AML-193 (cell line): ENCODE measurements at places on chromosomes 2 and 18.

DNA sequence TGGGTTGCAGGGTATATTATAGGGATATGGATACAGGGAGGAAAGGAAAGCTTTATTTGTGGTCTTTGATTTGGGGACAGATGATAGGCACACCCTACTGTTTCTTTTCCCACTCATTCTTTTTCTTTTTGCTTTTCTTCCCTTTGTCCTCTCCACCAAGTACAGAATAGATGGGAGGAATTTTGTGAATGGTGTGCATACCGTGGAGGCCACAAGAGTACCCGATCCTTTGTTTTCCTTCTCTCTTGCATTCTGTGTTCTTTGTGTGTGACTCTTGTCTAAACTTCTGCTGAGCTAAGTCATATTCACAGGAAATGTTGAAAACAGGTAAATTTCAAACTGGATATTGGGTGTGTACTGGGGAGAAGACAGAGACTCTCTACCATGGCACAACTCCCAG is 321.4 kb upstream of the SLC8A1 start:
- DNase-seq: no peak

DNA sequence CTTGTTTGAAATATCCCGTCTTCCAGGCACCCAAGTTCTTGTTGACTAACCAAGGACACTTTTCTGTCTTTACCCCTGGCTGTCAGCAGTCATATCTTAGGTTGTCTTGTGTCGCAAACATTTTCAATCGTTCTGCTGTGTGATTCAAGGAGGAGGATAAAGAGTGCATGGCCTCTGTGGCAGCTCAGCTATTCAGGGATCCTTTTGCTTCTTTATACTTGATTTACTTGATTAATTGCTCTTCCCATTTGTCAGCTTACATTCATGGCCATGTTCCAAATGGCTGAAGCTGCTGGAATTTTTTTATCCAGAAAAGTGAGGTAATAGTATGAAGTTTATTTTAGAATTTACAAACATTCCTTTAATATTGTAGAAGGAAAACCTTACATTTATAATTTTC is 97.3 kb upstream of the FZD5 start:
- no peak for DNase-seq

DNA sequence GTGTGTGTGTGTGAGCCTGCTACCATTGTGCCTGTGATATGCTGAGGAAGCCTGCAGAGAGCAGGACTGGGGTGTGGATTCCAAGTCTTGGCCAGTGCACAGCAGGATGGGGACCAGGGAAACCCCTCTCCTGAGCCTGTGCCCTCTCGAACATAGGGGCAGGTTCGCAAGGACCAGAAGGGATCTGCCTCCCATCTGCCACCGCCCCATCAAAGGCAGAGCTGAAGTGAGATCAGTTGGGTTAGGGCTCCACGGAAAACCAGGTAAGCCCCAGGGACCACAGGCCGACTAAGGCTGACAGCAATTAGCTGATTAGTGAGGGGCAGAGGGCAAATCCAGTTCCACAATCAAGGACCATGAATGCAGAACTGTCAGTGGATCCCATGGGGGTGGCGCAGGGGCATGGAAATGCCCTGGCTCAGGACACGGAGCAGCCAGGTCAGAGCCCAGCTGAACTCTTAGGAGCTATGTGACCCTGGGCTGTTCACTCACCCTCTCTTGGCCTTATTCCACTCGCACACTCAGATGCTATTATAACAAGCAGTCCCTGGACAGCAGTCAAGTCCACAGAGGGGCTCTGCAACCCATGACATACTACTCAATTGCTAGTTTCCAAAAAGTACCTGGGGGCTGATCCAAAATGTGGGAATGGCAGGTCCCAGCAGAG is 84.2 kb upstream of the ID2 start:
- no peak for DNase-seq

- DNase-seq: no peak
Observed at GRCh38 chr2:39091063-39091462, 29.8 kb downstream of the SOS1 start.

DNA sequence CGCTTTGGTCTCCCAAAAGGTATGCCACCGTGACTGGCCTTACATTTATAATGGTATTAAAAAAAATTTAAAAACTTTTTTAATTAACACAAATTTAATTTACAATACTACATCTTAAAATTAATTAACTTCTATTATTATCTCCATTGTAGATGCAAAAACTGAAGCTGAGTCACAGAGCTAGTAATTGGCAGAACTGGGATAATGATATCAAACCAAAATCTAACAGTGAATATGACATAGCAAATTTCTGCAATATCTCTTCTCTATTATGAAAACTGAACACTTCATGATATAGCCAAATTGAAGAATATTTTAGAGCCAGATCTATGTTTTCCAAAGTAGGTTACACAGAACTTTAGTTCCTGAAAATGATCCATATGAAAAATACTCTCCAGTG is 66.4 kb upstream of the CHAC2 start:
- no peak for DNase-seq

- DNase-seq: no peak
Observed at GRCh38 chr18:13320096-13320495, 101.5 kb downstream of the LDLRAD4 start.

DNA sequence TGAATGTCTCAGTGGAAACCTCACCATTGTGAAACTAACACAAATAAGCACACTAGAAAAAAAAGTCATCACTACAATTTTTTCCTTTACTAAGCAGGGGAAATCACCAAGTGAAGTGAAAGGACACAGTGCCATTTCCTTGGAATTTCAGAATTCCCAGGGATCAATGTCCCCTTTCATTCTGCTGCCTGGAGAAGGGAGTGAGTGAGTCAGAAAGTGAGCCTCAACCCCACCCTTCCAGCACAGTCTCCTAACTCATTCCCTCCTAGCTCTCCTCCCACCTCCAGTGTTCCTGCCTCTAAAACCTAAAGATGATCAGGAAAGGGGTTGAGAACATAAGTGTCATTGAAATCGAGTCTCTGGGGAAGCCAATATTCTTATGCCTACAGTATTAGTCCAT is 608.5 kb downstream of the RNF144A start:
- no peak for DNase-seq

- DNase-seq: no peak
Observed at GRCh38 chr18:9429662-9429993, 45.7 kb upstream of the RALBP1 start.

DNA sequence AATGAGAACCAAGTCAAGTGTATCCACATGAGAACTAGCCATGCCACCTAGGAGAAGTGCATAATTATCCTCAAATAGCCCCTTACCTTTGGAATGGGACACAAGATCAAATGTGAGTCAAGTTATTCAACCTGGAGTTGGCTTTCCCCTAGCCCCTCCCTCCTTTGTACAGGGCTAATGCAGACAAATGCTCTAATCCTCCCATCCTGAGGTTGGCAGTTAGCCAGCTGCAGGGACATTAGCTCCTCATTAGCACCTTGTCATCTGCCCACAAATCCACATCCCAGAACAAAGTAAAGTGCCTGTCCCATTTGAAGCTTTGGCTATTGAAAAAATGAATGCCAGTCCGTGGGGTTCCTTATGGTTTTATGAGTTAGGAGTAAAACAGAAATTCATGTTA is 294.1 kb upstream of the FANCL start:
- no peak for DNase-seq

DNA sequence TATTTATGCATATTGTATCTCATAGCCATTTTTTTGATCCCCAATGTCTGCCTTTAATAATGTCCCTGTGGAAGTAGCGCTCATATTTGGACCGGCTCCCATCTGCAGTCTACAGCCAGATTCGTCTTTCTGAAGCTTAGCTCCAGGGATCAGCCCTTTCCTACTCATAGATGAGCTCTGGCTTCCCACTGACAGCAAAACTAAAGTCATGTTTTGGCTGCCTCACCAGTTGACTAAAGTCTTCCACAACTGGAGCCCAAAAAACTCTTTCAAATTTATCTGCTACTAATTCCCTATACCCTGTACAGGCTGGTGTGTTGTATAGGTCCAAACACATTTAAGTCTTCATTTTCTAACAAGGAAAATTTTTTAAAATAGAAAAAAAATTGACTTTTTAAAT is 294.2 kb upstream of the HNMT start:
- no peak for DNase-seq

DNA sequence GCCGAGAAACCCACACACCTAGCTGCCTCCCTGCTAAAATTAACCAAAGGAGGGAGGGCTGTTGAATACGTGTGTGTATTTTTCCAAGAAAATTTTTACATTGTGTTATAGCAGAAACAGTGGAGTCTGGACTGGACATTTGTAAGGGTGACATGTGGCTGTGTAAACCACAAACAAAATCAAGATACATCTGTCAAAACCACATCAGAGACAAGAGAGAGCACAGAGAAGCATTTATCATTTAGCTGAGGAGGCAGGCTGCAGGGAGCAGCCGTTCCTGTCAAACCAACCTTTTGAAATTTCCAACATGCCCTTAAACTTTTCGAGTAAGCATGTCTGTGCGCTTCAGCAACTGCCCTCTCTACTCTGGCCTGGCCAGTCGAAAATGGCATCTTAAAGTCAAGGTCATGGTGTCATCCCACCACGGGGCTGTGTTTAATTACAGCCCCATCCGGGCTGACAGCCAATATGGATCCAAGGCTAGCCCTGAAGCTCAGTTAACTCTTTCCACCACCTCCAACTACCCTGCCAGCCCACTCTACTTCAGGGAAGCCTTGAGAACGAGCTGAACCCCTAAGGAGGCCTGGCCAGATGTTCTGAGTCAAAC is 8.4 kb downstream of the BCL11A start:
- no peak for DNase-seq

DNA sequence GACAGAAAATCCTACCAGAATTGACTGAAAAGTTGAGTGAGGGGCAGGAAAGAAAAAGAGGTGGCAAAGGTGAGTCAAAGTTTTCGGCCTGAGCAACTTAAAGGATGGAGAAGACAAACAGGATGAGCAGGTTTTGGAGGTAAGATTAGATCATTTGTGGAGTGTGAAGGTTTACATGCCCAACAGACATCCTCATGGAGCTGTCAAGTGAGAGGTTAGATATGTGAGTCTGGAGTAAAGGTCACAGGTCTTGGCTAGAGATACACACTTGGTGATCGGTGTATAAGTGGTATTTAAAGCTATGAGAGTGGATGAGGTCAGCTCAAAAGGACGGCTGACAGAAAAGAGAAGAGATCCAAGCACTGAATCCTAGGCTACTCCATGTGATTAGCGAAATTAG is 11.1 kb upstream of the MYL12A start:
- DNase-seq: no peak

DNA sequence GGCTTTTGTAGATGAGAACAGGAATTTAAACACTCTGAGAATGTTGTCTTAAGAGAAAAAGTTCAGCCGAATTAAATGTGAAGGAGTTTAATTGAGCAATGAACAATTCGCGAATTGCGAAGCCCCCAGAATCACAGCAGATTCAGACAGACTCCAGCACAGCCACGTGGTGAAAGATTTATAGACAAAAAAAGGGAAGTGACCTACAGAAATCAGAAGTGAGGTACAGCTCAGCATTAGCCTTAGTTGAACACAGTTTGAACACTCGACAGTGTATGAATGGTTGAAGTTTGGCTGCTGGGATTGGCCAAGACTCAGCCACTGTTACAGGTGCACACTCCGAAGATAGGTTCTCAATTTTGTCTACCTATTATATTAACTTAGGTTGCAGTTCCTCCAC is 264.0 kb upstream of the CHST9 start:
- DNase-seq: no peak

- no peak for DNase-seq
Observed at GRCh38 chr18:40841467-40841866, 1113.6 kb upstream of the PIK3C3 start.

- DNase-seq: no peak
Observed at GRCh38 chr2:239800785-239801386, 224.3 kb downstream of the NDUFA10 start.

DNA sequence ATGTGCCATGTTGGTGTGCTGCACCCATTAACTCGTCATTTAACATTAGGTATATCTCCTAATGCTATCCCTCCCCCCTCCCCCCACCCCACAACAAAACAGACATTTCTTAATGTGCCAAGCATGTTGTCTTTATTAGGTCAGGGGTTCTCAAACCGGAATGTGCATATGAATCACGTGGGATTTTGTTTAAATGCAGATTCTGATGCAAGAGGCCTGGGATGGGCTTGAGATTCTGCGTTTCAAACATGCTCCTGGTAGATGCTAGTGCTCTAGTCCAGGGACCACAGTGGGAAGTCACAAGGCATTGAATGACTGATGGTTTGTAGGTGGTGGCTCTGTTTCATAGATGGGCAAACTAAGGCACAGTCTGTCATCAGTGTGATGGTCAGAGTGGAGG is 184.7 kb downstream of the SMAD7 start:
- DNase-seq: no peak

DNA sequence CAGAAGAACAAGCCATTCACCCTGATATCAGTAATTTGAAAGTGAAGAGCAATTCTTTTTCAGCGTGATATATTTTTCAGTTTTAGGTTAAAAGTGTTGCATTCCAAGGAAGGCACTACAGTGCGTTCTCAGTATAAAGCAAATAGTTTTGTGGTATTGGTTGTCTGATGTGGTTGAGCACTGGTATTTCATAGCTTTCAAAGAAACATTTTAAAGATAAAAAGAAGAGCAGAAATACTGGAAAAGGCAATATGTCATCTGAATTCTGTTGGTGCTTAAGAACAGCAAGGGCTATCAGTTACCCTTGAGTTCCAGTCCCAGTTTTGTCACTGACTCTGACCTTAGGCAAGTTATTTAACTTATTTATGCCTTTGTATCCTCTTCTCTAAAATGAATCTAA is 191.6 kb downstream of the BABAM2 start:
- DNase-seq: no peak

DNA sequence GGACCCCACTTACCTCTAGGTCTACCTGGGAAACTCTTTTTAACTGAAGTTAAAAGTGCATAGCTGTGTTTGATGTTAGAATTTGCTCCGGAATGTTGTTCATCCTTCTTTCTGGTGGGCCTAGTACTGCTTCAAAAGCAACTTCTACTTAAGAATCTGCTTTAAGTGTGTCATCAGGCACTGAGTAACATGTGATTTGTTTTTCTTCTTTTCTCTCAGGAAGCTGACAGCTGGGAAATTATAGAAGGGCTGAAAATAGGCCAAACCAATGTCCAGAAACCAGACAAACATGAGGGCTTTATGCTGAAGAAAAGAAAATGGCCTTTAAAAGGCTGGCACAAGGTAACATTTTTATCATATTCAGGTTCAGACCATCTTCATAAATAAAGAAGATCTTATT is 122.9 kb downstream of the PRKRA start:
- DNase-seq: no peak

DNA sequence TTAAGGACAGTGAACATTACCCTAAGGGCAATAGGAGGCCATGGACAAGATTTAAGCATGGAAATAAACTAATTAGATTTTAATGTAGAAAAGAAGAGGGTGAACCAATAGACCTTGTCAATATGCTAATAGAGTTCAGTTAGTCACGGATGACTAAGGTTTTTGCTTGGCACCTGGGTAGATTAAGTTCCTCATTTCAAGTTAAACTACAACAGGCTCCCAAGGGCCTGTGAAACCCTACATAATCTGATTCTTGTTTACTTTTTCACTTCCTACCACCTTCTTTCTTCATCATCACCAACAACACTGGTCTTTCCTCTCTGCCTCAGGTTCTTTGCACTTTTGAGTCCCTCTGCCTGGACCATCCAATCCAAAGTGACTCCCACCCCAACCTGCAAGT is 14.8 kb downstream of the SP110 start:
- DNase-seq: peak; percentile 25

GRCh38 chr18:832085-832681 is 20.1 kb upstream of the YES1 start:
- no peak for DNase-seq
